Lung (tissue), 17 donors: ENCODE measurements at places on chromosomes 3 and 15. TPM values are rescaled to one million over a fixed set of nuclear protein-coding genes. Genes with fewer than 3 reads are reported as not detected.

Gene NMNAT3
- 4.1 TPM for total RNA-seq

Gene TGM5
- 0.15 TPM for total RNA-seq

Gene GRM7
- total RNA-seq = 1.3 TPM

Gene ANKRD34C
- 0.03 TPM for total RNA-seq

Gene CRYGS
- 3.2 TPM for total RNA-seq

Gene RHCG
- not detected for total RNA-seq

Gene NIT2
- 42.0 TPM for total RNA-seq

Gene GABRR3
- not detected for total RNA-seq

GRCh38 chr3:84439476-84439875, 519.3 kb upstream of the CADM2 start:
- no peaks in the 10 kb centered on the region for H3K36me3 ChIP-seq
- DNase-seq = no peak
- no peaks in the 10 kb centered on the region for H3K4me1 ChIP-seq
- H3K27me3 ChIP-seq = no peaks in the 10 kb centered on the region
- no peak overlapping the region for H3K4me3 ChIP-seq

DNA sequence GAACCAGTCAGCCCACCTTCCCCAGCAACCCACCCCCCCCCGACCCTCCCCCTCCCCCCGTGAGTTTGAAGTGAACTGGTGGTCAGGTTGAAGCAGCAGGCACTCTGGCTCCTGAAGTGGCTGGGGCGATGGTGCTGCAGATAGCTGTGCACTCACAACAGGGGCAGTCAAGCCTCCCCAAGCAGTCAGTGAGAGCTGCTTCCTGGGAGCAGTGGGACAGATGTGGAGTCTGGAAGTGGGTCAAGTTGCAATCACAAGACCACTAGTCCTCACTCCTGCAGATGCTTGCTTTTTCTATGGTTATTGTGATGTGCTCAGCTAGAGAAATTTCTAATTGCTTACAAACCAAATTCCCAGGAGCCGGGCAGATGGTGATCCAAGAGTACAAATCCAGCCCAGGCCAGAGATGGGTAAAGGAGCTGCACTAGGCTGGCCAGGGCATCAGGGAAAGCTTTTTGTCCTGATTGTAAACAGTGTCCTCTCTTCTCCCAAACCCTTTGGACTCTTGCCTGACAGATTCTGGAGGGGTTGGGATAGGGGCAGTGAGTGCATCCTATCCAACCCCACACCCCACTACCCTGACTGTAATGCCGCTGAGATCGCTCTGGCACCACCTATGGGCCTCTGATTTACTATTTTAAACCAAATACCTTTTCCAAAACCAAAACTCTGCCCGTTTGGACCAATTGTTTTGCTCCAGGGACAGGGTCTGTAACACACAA, 9.8 kb upstream of the CLPX start:
- DNase-seq = peak; percentile 58
- no peak overlapping the region for H3K27ac ChIP-seq
- no peaks in the 10 kb centered on the region for H3K36me3 ChIP-seq
- no peak overlapping the region for H3K4me3 ChIP-seq
- no peaks in the 10 kb centered on the region for H3K27me3 ChIP-seq
- peaks cover 3% of the 10 kb centered on the region for H3K4me1 ChIP-seq

- no peaks in the 10 kb centered on the region for H3K36me3 ChIP-seq
- DNase-seq = peak; percentile 58
- H3K27me3 ChIP-seq = no peaks in the 10 kb centered on the region
- H3K27ac ChIP-seq = no peak overlapping the region
Observed at GRCh38 chr3:126208606-126209256, 28.3 kb upstream of the ALDH1L1 start.

DNA sequence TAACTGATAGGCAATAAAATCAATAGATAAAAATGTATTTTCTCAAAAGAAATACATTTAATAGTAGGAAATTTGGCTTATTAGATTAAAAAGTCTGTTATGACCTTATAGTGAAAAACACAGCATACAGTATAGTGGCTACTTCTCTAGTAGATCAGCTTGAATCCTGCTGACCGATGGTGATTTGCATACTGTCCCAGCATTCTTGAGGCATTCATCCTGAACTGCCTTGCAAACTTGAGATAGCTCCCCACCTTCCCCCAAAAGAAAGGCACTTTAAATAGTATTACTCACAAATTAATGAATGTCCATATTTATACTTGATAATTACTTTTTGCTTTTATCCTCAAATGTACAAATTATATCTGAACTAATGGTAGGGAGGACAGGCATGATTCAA, 6.7 kb downstream of the CHMP2B start:
- H3K36me3 ChIP-seq = no peaks in the 10 kb centered on the region
- no peak overlapping the region for H3K27ac ChIP-seq
- DNase-seq = no peak
- H3K4me1 ChIP-seq = peaks cover 11% of the 10 kb centered on the region
- H3K27me3 ChIP-seq = no peaks in the 10 kb centered on the region

GRCh38 chr3:143098032-143098764, 21.4 kb upstream of the CHST2 start:
- H3K36me3 ChIP-seq = no peaks in the 10 kb centered on the region
- H3K4me3 ChIP-seq = no peak overlapping the region
- no peaks in the 10 kb centered on the region for H3K4me1 ChIP-seq
- H3K27me3 ChIP-seq = no peaks in the 10 kb centered on the region
- DNase-seq = no peak

DNA sequence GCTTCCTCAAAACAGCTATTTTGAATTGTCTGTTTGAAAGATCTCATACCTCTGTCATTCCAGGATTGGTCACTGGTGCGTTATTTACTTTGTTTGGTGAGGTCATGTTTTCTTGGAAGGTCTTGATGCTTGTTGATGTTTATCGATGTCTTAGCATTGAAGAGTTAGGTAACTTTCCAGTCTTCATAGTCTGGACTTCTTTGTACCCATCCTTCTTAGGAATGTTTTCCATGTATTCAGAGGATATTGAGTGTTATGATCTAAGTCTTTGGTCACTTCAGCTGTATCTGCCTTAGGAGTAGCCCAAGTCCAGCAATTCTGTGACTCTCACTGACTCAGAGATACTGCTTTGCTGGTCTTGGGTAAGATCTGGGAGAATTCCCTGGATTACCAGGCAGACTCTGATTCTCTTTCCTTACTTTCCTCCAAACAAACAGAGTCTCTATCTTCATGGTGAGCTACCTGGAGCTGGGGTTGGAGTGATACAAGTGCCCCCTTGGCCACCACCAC, 398.6 kb downstream of the ZIC4 start:
- no peaks in the 10 kb centered on the region for H3K36me3 ChIP-seq
- H3K4me1 ChIP-seq = no peaks in the 10 kb centered on the region
- H3K27ac ChIP-seq = no peak overlapping the region
- H3K27me3 ChIP-seq = no peaks in the 10 kb centered on the region
- no peak overlapping the region for H3K4me3 ChIP-seq

DNA sequence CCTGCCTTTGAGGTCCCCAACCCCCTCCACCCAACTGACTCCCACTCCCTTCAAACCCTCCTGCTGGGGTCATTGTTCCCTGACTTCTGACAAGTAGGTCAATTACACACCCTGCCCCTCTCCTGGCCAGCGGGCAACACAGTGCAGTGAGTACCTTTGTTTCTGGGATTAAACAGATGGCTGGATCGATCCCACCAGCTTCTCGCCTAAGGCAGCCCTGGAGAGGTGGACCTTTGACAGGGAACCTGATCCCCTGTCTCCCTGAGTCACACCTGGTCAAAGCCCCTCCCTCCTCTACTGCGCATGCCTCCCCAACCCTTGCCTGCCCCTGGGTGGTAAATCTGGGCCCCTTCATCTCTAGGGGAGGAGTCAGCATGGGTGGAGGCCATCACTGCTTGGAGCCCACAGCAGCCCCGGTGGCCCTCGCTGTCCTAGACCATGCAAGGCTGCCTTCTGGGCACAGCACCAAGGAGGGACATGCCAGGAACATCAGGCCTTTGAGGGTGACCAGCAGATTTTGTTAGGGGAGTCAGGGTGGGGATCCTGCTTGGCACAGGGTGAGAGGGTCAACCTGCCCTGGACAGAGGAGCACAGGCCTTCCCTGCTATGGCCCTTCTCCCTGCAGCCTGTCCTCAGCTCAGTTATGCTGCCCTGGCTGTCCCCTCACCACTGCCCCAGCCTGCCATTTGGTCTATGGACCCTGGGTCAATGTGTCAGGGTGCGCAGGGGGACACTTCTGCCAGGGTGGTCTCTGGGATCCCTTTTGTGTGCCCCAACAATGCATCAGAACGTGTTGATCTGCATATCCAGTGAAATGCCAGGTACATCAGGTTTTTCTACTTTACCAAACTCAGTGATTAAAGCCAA, 9.8 kb upstream of the PRR23E start:
- no peak for DNase-seq
- no peaks in the 10 kb centered on the region for H3K36me3 ChIP-seq
- H3K27me3 ChIP-seq = no peaks in the 10 kb centered on the region
- H3K4me3 ChIP-seq = no peak overlapping the region
- no peaks in the 10 kb centered on the region for H3K4me1 ChIP-seq

- no peaks in the 10 kb centered on the region for H3K36me3 ChIP-seq
- no peaks in the 10 kb centered on the region for H3K4me1 ChIP-seq
- DNase-seq = no peak
Observed at GRCh38 chr3:58793938-58794337, 127.4 kb upstream of the FAM3D start.

DNA sequence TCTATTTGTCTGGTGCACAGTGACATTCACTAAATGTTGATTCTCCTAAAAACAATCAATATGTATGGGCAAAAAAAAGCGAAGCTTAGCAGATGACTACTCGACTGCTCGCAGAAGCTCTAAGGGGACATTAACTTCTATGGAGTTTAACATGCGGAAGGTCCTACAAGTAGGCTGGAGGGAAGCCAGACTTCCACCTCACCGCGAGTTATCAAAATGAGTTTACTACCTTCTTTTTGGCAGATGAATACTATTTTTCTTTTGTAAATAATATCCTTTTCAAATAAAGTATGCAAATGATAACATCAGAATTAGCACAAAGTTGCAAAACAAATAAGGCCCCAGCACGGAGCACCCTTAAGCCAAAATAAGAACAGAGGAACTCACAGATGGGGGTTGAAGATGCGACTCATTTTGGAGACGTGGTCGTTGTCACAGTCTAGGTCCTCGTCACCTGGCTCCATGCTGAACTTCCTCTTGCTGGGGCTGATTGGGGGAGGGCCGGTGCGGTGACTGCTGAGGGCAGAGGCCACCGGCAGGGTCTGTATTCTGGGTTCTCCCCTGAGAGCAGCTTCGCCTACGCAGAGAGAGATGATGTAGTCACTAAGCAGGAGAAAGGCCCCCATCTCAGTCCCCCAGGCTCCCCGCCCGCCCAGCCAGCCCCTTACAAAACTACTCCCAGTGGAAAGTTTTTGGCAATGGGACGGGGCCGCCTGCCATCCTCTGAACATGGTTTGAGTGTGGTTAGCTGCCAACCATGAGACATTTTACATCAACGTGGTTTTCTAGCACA, 42.1 kb downstream of the VGLL4 start:
- H3K27me3 ChIP-seq = no peaks in the 10 kb centered on the region
- no peak overlapping the region for H3K4me3 ChIP-seq
- peaks cover 12% of the 10 kb centered on the region for H3K36me3 ChIP-seq
- DNase-seq = no peak
- H3K4me1 ChIP-seq = peaks cover 9% of the 10 kb centered on the region
- peak overlapping the region; percentile 89 for H3K27ac ChIP-seq

DNA sequence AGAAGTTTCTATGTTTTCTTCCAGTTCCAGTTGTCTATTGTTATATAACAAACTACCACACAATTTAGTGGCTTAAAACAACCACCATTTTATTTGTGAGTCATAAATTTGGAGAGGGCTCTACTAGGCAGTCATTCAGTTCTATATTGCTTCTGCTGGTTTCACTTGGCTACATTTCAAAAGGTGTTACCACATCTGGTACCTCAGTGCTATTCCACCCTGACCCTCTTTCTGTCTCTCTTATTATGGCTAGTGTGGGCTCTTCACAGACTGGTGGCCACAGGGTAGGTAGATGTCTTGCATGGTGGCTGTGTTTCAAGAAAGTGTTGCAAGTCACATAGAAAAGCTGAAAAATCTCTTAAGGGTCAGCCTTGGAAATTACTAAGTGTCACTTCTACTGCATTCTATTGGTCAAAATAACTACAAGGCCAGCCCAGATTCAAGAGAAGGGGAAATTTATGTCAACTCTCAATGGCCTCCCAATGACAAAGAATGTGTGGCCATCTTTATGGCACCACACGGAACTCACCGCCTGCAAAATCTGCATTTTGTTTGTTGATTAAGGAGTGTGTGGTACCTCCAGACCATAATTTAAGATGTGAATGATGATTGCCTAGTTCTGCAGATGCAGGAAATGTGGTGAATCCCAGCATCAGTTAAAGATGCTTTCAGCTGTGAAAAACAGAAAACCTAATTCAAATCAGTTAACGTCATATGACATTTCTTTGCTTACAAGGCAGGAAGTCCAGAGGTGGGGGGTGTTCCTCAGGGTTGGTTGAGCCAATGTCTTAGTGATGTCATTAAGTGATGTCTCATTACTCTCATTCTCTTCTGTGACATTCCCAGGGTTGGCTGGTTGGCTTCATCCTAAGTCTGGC, 105.8 kb upstream of the RASGRP1 start:
- no peaks in the 10 kb centered on the region for H3K36me3 ChIP-seq
- H3K4me3 ChIP-seq = no peak overlapping the region
- H3K27ac ChIP-seq = no peak overlapping the region
- no peaks in the 10 kb centered on the region for H3K27me3 ChIP-seq
- no peak for DNase-seq
- H3K4me1 ChIP-seq = no peaks in the 10 kb centered on the region

DNA sequence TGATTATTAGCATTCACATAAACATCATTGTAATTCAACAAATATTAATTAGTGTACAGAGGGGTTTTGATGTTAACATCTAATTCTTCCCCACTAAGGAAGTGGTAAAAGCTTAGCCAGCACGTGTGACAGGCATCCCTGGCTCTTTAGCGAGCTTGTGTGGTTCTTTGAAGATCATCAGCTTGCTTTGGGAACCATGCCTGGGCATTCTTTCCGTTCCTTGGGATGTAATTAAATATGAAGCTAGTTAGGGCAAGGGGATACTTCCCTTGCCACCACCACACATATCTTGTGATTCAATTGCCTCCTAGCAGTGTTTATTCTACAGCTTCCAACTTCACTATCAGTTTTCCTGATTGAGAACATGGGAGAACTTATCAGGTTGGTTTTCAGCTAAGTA, 246.5 kb downstream of the MYRIP start:
- H3K4me3 ChIP-seq = no peak overlapping the region
- H3K27me3 ChIP-seq = no peaks in the 10 kb centered on the region
- H3K4me1 ChIP-seq = no peaks in the 10 kb centered on the region

- no peak for DNase-seq
- peaks cover 3% of the 10 kb centered on the region for H3K4me1 ChIP-seq
- no peaks in the 10 kb centered on the region for H3K27me3 ChIP-seq
- H3K27ac ChIP-seq = no peak overlapping the region
Observed at GRCh38 chr15:36753173-36753572, 173.7 kb downstream of the CDIN1 start.

DNA sequence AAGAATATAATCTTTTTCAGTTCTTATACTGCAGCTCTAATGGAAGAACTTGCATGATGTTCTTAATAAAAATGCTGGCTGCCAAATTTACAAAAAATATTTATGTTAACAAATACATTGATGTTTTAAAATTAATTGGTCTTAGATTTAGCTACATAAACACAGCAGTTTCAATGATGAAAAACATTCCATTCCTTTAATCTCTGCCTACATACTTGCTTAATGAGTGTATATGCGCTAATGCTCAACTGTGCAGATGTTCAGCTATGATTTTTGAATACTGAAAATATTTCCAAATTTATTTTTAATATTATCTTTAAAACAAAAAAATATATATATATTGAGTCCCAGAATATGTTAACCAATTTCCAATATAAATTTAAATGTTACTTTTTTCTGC, 867.4 kb downstream of the ROBO1 start:
- H3K36me3 ChIP-seq = no peaks in the 10 kb centered on the region
- H3K4me1 ChIP-seq = no peaks in the 10 kb centered on the region
- H3K27ac ChIP-seq = no peak overlapping the region
